ENCODE measurements at places on chromosomes 6 and 20.

- no peak for DNase-seq
These were observed 9.6 kb downstream of the CD24 start for GRCh38 chr6:106964954-106965353.

- DNase-seq = no peak
These were observed 38.3 kb downstream of the PSMG4 start for GRCh38 chr6:3297006-3297405.

DNA sequence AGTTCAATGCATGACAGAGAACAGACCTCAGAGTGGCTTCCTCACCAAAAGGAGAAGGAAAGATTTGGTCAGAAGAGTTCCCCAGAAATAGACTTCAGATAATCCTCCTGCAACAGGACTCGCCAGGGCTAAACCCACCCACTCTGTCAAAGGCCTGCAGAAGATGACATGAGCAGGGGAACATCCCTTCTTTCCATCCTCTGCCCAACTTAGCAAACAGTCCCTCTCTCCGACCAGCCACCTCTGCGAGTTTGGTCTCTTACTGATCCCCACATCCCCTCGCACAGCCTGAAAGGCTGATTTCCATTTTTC lies 7.5 kb downstream of the NFATC2 start:
- peak; percentile 73 for DNase-seq

- no peak for DNase-seq
These were observed 199.0 kb downstream of the RNF144B start for GRCh38 chr6:18586133-18586532.

Data from HL-60 (cell line).